ENCODE measurements at places on chromosomes 13 and 19.

GRCh38 chr19:51441410-51442390 lies 16.6 kb downstream of the SIGLEC8 start:
- peak; percentile 46 for DNase-seq

DNA sequence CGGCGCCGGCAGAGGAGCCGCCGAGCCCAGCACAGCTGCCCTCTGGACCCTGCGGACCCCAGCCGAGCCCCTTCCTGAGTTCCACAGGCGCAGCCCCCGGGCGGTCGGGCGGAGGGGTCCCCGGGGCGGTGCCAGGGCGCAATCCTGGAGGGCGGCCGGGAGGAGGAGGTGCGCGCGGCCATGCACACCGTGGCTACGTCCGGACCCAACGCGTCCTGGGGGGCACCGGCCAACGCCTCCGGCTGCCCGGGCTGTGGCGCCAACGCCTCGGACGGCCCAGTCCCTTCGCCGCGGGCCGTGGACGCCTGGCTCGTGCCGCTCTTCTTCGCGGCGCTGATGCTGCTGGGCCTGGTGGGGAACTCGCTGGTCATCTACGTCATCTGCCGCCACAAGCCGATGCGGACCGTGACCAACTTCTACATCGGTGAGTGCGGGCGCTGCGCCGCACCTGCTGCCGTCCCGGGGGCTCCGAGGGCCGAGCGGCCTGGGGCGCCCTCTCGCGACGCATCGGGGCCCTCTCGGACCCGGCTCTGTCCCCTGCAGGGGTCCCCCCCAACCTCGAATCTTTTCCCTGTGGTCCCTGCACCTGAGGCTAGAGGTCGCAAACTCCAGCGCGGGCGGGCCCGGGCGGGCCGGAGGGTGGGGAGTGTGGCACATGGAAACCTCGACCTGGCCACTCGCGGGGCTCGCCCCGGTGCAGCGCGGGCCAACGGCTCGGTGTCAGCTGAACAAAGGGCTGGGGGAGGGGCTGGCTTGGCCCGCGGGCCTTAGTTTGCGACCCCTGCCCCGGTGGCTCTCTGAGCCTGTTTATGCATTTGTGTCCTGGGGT lies at the start of gene KISS1R:
Gene KISS1R, plus strand, starts transcription at position 11 of the 829 bp plus-strand sequence. Its CDS starts 170 bp downstream, at position 181.
- DNase-seq = no peak

DNA sequence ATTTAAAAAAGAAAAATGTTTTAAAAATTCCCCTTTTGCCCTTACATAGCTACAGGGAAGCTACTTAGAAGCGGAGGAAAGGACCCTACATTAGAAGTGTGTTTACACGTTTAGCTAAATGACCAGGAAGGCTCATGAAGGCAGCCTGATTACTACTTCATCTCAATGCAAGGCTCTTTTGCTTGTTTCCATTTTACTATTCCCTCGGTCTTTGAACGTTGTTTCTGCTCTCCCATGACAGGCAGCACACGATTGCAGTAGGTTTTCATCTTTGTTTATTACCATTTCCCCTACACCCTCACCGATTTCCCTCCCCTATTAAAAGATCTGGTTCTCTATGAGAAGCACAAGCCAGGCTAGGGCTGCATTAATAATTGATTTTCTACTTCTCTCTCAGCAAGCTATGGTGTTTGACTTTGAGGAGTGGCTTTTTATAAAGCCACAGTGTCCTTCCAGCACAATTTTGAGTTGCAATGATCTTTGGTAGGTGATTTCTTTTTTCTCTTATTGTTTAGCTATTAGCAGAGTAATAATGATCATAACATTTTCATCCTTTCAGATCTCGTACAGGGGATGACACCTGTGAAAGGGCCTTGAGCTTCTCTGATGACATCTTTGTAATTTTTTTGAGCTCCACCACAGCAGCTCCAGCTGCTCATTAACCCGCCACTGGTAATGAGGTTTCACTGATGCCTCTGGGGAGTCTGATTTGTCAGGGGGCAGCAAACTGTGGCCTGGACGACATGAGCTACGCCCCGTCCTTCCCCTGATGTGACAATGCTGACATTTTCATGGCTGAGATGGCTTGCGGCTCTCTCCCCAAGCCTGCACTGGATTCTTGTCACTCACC lies 670.3 kb downstream of the UQCRFS1 start:
- no peak for DNase-seq

DNA sequence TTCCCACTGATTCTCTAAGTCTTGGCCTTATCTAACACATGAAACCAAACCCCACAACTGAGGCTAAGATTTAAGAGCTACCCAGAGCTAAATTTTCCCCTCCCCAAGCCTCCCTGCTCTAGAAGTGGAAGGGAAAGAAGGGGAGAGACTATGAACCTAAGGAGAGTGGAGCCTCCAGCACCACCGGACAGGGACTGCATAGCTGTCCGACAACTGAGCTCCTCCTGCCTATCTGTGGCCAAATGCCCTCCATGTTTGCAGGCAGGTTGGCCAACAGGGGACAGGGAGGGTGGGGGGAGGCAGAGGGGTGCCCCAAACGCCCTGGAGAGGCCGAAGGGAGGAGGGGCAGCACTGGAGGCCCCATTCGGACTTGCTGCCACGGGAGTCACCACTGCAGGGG lies 6.0 kb upstream of the NAPA start:
- no peak for DNase-seq

DNA sequence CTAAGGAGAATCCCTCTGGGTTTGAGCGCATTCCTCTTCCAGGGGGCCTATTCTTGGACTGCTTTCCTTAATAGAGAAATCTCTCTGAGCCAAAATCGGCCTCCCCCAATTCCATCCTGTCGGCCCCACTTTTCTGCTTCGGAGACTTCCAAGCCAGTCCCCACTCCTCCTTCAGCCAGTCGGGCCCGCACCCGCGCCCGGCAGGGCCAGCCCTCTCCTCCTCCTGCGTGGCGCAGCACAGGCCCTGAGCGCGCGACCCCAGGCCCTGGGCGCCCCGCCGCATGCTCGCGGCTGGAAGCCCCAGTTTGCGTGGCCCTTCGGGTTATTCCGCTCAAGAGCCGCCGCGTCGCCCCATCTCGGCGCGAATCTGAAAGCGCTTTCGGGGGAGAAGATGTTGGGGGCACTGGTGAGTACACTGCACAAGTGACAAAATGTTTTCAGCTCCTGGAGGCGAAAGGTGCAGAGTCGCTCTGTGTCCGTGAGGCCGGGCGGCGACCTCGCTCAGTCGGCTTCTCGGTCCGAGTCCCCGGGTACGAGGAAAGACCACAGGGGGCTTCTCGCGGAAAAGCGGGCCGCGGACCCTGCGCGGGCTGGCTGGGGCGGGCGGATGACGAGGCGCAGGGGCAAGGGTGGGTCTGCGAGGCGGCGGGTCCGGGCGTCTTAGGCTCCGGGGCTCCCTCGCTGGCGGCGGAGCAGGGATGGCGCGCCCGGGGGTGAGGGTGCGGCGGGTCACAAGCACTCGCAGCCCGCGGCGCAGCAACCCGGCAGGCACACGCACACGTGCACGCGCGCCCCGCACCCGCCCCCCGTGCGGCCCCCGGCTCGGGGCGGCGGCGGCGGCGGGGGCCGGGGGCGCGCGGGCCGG lies at the start of gene IL17D:
Gene IL17D, plus strand, starts transcription at position 785 of the 865 bp plus-strand sequence. CDS start 303 bp downstream, outside the sequence.
- peak; percentile 66 for DNase-seq

DNA sequence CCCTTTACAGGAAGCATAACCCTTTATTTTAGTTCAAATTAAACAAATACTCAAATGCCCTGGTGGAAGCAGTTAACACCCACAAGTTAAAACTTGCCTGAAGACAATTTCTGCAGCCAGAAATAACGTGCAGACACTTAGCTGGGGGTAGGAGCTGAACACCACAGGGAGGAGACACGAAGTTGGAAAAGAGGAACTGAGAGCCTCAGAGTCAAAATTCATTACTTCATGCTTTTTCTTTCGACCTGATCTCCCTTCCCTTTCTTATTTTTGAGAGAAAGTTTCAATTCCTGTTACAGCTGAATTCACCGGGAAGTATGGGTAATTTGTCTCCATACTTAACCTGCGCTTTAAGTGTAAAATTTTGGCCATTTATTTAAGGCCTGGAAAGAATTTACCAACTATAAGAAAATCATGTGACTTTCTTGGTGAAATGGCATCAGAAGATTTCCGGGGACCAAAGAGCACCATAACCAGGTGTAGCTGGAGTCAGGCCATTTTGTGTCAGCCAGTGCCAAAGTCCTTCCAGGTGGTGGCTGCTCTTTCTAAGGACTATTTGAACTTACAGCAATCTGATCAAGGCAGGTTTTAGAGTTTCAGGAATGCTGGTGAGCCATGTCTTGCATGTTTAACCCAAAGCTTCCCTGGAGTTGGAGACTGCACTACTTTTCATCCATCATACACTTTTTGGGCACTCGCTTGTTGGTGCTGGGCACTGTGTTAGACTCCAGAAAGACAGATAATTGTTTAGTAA lies 46.5 kb upstream of the RCBTB2 start:
- DNase-seq = no peak

DNA sequence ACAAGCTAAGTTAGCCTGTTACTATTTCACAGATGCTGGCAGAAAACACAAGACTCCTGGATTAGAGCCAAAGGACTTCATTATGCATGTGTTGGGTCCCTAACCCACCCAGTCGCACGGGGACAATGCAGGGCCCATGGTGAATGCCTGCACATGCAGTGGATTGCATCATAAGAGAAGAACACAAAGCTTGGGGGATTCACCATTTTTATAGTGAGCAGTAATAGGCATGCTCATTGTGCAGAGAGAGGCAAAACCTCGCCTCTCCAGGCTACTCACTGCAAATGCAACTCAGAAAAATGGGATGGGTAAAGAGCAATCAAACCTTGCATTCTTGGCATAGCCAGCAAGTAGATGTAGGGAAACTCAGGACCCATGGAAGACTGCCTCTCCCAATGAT lies 115.8 kb downstream of the DIAPH3 start:
- no peak for DNase-seq

- DNase-seq = no peak
Measured at GRCh38 chr19:47094557-47095475, 18.8 kb downstream of the ZC3H4 start.

DNA sequence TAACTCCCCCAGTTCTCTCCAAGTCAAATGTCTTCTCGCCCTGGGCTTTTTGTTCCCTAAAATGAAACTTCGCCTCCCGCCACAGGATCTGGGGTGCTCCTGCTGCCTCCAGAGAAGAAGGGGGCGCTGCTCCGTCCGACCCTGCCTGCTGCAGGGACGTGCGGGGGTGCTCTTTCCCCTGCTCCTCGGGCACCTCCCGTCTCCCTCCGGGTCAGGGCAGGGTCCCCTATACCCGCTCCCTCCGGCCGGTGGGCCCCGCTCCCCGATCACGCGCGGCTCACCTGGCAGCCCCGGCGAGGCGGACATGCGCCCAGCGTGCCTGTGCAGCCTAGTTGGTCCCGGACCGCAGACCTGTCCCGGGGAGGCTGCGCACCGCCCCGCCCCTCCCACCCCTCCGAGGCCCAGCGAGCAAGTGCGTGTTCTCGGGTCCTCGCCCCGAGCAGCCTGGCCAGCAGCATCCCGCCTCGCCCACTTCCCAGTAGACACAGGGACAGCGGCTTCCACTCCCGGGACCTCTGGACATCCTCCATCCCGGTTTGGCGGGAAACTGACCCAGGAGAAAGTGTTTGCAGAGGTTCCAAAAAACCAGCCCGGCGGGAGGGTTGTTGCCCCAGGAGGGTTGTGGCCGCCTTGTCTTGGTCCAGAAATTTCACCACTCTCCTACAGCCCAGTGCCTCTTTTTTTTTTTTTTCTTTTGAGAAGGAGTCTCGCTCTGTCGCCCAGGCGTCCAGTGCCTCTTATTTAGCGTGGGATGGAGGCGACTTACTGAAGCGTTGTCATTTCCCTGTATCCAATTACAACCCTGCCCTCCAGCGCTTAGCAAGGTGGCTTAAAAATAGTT lies at the start of gene OXGR1:
Gene OXGR1, minus strand, starts transcription at position 460 of the 841 bp plus-strand sequence. CDS start 6,717 bp downstream, outside the sequence.
- no peak for DNase-seq

DNA sequence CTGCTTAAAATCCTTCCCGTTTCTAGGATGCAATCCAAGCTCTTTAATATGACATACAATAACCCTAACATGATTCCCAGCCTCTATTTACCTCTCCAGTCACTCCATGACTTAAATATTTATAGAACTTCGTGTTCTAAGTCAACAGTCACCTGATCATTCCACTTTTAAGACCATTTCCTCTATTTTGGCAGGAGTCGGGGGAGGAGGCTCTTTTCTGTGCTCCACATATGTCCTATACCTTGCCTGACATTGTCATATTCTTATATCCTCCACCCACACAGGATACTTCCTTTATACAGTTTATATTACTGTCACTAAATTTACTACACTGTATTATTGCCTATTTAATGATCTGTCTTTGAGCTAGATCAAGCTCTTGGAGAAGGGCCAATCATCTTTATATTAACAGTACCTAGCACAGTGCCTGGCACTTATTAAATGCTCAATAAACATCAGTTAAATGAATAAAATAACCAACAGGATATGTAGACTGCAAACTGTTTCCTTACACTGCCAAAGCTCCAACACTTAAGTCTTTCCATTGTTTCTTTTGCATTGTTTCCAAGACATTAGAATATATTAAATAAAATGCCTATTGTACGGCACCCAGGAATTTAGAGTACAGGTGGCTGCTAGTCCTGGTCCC lies 2.7 kb downstream of the ARGLU1 start:
- DNase-seq = no peak

DNA sequence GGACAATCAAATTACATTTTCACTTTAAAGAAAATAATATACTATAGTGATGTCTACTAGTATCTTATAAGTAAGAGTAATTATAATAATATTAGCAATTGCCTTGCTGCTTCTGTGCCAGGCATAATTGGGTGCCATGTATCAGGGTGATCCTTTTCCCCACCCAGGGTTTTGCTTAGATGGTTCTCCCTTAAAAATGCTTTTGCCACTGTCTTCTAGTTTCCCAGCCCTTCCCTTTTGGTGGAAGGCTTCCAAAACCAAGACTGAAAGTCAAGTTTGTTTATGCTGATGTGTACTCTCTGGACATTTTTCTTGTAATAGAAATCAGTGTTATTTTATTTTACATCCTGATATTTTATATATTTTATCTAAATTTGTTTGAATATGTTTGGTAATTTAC lies 77.8 kb downstream of the ITGBL1 start:
- no peak for DNase-seq

GRCh38 chr19:6737284-6737872 lies at the start of gene GPR108:
TSS of gene GPR108 (minus strand) at chr19:6737580. CDS start at chr19:6737576, 4 bp downstream.
- peak; percentile 96 for DNase-seq

DNA sequence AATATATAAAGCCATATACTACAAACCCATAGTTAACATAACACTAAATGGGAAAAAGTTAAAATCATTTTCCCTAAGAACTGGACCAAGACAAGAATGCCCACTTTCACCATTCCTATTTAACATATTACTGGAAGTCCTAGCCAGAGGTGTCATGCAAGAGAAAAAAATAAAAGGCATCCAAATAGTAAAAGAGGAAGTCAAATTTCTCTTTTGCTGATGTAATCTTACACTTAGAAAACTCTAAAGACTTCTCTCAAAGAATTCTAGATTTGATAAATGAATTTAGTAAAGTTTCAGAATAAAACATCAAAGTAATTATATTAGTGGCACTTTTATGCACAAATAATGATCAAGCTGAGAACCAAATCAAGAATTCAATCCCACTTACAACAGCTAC lies 678.9 kb upstream of the SLITRK5 start:
- DNase-seq = no peak

- DNase-seq = no peak
Measured at GRCh38 chr13:111925146-111925875, 141.6 kb upstream of the SOX1 start.

GRCh38 chr19:15374105-15374651 lies 5.4 kb downstream of the AKAP8 start:
- DNase-seq = no peak

- no peak for DNase-seq
Measured at GRCh38 chr19:29328586-29328985, 115.6 kb upstream of the UQCRFS1 start.

- DNase-seq = peak; percentile 81
Measured at GRCh38 chr19:33795370-33796163, 1.1 kb upstream of the KCTD15 start.

- no peak for DNase-seq
Measured at GRCh38 chr13:101474419-101474957, 22.0 kb downstream of the ITGBL1 start.

- DNase-seq = no peak
Measured at GRCh38 chr19:51660975-51661600, 14.5 kb upstream of the SIGLEC14 start.

Measured in GM12891 (cell line).